Epithelial cell of esophagus (primary cell): ENCODE measurements at places on chromosomes 3 and 15.

- no peak for DNase-seq
Observed at GRCh38 chr3:149599236-149599635, 58.6 kb downstream of the WWTR1 start.

DNA sequence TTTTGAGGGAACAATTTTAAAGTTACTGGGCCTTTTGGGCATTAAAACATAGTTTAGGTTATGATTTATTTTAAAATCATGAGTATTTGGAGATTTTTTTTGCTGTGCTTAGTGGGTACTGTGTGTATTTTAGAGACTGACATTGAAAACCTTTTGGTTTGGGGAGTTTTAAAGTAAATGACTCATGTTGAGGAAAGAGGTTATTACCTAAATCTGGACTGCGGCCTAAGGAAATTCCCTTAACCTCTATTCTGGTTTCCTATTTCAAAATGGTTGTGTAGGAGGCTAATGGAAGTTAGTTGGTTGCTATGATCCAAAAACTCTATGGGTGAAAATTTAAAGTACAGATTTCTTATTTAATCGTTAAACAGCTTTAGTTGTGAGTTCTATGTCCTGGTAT lies 57.3 kb upstream of the DPH6 start:
- DNase-seq: peak; percentile 42

- peak; percentile 31 for DNase-seq
Observed at GRCh38 chr3:9339761-9340471, 22.9 kb upstream of the THUMPD3 start.

- DNase-seq: peak; percentile 48
Observed at GRCh38 chr15:72285927-72286516, 13.7 kb upstream of the PARP6 start.

DNA sequence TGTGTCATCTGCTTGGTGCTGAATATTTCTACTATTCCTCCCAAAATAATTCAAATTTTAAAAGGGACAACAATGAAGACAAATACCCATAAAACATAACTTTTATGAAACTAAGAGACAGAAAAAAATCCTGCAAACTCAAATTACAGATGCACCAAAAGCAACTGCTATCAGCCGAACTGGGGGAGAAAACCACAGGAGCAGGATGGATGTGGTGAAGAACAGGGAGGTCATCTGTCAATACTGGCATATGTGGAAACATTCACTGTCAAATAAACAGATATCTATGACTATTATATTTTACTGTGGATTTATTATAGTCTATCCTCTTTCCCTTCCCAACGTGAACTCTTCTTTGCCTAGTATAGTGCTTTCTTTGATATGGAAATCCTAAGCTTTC lies 53.3 kb upstream of the CPOX start:
- no peak for DNase-seq

DNA sequence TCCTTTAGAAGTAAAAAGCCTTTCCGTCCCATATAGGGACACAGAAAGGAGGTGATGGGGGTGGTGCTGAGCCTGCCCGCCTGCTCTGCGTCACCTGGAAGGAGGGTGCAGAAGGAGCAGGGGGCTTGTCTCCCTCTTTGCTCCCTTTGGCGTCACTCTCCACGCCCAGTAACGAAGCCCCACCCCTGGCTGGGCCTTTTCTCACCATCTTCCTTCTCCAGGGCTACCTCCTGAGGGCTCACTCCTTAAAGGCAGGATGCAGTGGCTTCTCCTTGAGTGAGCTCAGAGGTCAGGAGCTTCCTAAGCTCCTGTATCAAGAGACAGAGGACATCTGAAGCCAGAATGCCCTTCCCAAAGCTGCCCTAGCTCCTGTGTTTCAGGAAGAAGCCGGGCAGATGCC lies 31.5 kb downstream of the SLCO3A1 start:
- no peak for DNase-seq

- no peak for DNase-seq
Observed at GRCh38 chr3:124783696-124784095, 53.4 kb downstream of the UMPS start.

DNA sequence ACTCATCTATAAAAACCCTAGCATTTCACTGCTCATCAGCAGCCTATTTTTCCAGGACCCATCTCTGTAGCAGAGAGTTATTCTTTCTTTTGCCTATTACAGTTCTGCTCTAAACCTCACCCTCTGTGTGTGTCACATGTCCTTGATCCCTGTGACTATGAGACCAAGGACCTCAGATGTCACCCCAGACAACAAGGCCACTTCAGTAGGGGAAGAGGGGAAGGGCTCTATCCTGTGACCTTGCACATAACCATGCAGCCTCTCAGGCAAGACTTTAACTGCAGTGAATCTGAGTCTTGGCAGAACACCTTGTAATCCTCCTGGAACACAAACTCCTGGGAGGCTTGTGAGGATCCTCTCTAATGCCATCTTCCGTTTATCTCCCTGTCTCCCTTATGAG lies 4.4 kb upstream of the ZNF589 start:
- no peak for DNase-seq

GRCh38 chr15:64883997-64884511 lies 27.6 kb upstream of the ANKDD1A start:
- peak; percentile 91 for DNase-seq

- DNase-seq: no peak
Observed at GRCh38 chr15:66661432-66662096, 40.5 kb upstream of the SMAD6 start.

DNA sequence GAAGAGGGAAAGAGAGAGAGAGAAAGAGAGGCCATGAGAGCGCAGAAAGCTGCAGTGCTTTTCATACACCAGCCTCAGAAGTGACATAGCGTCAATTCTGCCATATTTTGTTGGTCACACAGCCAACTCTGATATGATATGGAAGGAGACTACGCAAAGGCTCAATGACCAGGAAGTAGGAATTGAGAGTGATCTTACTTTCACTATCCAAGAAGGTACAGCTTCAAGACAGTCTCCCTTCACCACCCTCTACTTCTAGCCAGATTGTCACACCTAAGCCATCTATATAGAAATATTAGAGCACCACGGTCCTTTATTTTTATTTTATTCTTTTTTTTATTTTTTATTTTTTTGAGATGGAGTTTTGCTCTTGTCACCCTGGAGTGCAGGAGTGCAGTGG lies 21.1 kb downstream of the PARP15 start:
- DNase-seq: no peak

- no peak for DNase-seq
Observed at GRCh38 chr3:100102757-100103156, 11.5 kb downstream of the FILIP1L start.

DNA sequence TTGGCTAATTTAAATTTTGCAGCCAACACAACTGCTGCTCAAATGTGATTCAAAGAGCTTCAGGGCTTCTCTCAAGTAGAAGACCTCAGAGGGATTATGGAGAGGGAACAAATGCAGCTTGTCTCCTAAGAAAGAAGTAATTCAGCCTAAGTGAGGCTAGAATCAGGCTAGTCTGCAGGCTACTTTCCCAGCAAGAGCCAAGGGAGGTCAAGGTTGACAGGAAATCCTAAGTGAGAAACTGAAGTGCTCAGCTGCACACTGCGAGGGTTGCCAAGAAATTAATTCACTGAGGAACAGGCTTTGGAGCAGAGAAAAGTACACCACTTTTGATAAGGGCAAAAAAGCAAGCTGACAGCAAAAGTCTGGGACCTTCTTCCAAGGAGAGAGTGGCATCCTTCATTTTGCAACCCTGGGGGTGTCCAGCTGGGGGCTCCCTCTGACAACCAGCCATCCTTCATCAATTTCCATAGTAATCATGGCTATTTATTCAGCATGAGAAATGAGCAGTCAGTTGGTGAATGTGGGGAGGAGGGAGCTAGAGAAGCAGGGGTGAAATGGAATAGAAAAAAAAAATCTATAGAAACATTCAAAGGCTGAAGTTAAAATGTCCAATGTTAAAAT lies 646.4 kb upstream of the ADAMTS9 start:
- DNase-seq: no peak

DNA sequence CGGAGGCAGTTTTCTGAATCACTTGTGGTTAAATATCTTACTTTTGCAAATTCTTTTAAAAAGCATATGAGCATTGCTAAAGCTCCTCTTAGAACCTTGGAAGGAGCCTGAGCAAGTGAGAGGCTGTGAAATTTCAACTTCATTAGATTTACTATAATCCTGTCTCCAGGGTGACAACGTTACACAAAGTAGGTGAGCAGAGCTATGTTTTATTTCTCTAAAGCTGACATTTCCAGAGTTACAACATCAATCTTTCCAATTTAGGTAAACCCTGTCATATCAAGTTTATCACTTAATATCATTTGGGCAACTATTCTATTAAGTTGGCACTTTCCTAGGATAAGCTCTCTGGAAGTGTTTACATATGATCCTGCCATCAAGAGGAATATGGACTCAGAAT lies 544.9 kb upstream of the CBLB start:
- DNase-seq: no peak

- peak; percentile 95 for DNase-seq
Observed at GRCh38 chr3:49244581-49245205, 32.3 kb downstream of the C3orf62 start.

DNA sequence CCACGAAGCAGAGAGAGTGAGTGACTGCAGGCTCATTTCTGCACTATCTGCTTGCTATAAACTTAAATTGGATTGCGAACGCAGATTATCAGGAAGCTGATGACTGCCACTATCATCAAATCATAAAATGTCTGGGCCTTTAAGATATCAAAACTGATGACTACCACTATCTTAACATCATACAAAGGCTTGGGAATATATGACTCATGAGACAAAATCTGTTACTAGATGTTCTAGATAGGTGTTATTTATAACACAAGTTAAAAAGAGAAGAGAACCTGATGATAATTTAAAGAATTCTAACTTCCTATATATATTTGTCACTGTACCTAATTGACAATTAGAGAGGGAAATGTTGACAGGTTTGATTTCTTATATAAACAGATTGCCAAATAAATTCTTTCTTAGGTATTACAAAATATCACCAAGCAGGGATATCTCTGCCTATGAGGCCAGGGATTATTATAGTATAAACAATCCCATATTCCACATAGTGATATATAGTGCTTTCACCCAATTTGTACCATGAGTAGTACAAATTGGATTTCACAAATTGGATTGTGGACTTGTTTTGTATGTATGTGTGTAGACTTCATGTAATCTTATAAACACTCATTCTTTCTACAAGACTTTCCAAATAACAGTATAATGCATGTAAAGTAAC lies 1157.2 kb downstream of the ROBO1 start:
- no peak for DNase-seq

- no peak for DNase-seq
Observed at GRCh38 chr3:155166441-155166840, 86.3 kb downstream of the MME start.

- peak; percentile 22 for DNase-seq
Observed at GRCh38 chr3:129984125-129984524, 9.6 kb downstream of the TRH start.

DNA sequence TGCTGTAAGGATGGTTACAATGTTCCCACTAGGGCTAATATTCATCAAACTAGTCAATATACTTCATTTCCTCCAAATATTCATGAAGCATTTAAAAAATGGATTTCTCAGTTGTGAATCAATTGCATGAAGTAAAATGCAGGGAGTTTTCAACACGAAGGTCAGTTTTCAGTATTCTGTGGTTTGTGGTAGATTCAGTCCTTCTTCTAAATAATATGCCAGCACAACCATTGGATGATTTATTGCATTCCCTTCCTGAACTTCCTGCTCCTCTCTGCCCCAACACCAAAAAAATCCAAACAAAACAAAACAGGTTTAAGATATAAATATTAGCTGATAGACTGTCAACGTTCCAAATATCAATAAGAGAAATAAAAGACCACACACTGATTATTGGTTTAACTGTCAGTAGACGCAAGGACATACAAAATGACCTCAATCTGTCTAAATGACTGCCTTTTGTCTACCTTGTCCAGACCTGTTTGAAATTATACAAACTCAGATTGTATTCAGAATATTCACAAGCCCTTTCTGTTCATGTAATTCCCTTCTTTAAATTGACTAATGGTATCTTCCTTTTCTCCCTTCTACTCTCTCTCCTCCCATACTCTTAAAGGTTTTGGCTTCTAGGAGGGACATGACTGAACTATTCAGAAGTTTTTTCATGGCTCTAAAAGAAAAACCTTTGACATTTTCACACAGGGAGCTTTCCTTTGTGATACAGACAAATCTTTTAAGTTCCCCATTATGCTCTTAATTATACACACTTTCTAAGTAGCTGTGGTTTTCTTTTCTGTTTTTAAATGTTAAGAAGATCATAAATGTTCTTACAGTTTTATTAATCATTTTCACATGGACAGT lies 92.6 kb upstream of the STT3B start:
- no peak for DNase-seq

- no peak for DNase-seq
Observed at GRCh38 chr3:64693031-64693430, 5.2 kb upstream of the ADAMTS9 start.

GRCh38 chr15:36185438-36185837 lies 394.0 kb upstream of the CDIN1 start:
- DNase-seq: no peak
